ENCODE measurements at places on chromosomes 5 and 9.

GRCh38 chr5:92378966-92379611, 996.0 kb upstream of the ARRDC3 start:
- peak; percentile 43 for DNase-seq

DNA sequence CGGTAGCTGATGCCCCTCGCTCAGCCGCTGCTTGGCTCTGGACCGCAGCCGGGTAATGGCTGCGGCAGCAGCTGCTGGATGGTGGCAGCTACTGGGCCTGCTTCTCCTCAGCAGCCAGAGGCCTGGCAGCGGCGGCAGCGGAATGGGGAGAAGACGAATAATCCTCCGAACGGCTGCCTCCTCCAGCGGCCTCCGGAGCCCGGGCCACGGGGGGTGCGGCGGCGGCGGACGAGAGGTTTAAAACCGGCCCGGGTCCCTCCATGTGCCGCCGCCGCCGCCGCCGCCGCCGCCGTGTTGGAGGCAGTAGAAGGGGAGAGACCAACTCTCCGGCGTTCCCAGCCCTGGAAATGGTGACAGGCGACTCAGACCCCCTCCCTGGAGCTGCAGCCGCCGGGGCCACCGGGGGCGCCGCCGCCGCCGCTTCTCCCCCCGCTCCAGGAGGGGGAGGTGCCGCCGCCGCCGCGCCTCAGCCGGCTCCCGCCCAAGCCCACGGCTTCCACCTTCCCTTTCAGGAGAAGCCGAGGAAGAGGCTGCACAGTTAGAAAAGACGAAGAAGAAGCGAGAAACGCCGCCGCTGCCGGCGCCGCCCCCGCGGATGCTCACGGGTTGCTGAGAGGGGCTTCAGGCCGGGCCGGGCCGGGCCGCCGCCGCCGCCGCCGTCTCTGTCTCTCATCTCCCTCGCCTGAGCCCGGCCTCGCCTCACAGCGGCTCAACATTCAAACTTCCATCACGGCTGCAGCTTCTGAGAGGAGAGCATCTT, 118.4 kb upstream of the PRSS3 start:
- peak; percentile 36 for DNase-seq

GRCh38 chr5:130138406-130139045, 234.3 kb downstream of the CHSY3 start:
- no peak for DNase-seq

GRCh38 chr9:26228273-26228672, 550.0 kb upstream of the TUSC1 start:
- no peak for DNase-seq

DNA sequence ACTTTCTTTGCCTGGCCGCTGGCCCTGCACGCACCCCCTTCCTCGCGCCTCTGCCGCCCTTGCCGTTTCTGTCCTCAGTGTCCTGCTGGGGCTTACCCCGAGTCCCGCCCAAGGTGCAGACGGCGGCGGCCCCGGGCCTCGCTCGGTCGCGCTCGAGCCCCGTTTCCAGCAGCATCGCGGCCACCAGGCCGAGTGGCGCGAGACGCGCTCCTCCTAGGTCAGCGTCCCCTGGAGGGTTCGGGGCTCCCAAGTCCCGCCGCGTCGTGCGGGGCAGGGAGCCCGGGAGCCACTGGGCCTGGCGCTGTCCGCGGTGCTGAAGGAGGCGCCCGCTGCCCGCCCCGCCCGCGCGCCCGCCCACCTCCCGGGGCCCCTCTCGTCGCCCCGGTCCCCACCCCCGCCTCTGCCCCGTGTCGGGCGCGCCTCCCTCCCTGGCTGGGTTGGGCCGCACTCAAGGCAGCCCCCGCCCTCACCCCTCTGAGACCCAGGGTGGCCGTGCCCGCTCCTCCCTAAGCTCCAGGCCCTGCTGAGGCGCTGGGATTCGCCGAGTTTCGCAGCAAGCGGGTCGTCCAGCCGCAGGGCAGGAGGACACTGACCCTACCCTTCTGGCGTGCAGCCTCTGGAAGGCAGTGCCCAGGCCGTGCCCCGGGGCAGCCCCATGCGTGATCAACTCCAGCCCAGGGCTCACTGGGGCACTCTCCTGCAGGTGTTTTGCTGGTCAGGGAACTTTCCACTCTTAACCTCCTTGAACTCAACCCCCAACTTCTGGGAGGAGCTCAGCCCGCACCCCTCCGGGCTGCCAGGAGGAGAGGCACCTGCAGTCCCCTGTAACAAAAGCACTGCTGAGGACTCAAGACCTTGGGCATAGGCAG, at the start of gene LHX3:
Gene LHX3, minus strand, starts transcription at position 291 of the 869 bp plus-strand sequence. Its CDS starts 116 bp downstream, at position 175.
- DNase-seq: peak; percentile 53

- DNase-seq: no peak
Measured at GRCh38 chr9:108311745-108312144, 544.0 kb downstream of the ACTL7B start.

- DNase-seq: no peak
Measured at GRCh38 chr9:79565245-79565644, 6.5 kb upstream of the TLE4 start.

DNA sequence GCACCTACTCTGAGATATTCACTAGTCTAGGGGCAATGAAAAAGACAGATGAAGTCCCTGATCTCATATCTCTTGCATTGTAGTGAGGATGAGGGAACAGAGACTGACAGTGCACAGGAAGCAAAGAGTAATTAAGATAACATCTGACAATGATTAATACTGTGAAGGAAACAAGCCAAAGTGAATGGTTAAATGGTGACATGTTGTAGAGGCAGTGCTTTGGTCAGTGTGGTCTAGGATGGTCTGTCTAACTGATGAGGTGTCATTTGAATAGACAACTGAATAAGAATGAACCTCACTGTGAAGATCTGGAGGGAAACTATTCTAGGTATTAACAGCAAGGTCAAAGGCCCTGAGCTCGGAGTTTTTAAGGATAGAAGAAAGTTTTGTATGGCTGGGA, 333.3 kb upstream of the GRIA1 start:
- DNase-seq: no peak

DNA sequence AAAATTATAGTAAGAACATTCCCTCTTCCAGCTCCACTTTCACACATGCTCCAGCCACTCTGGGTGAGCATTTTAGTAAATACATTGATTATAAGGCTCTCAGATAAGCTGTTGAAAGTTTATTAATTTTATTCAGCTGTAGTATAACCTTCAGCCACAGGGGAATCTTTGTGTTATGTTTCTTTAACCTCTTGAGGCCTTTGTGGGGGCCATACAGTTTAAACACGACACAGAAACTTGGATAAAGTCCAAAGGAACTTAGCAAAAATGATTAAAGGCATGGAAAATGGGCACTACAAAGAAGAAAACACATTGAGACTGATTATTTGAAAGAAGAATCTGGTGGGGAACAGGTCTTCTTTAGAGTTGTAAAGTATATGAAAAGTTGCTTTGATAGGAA, 70.2 kb downstream of the AOPEP start:
- no peak for DNase-seq

DNA sequence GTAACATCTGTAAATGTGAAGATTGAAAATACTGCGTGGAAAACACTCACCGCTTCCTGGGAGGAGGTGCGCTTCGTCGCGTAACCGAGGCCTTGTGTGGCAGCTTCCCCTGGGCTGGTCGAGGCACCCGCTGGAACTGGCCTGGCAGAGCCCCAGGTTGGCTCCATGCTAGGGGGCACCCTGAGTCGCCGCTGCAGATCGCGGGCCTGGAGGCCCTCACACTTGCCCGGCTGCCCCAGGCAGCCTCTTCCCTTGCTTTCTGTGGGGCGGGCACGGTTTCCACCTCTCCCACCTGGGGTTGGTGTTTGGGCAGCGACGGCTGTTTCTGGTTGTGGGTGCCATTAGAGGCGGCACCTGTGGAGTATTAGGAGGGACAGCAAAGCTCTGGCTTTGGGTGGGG, 852 bp downstream of the ZNF354C start:
- DNase-seq: no peak

- no peak for DNase-seq
Measured at GRCh38 chr5:100423330-100423729, 111.8 kb upstream of the FAM174A start.

DNA sequence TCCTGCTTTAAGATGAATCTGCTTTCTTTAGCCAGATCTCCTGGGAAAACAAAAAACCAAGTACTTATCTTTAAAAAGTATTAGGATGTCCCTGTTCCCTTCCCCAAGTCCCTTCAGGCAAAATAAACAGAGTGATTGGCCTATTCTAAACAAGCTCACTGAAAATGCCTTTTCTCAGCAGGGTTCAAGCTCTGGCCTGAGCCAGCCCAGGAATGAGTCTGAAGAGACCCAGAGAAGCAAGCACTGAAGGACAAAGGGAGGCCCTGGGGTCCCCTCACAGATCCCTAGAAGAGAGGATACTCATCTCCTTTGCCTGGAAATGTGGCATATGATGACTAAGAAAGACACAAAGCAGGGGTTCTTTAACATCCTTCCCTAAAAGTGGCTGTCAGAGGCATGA, 66.8 kb upstream of the MAP1B start:
- DNase-seq: no peak

GRCh38 chr9:38240051-38240450, 152.5 kb upstream of the ALDH1B1 start:
- DNase-seq: no peak
